ENCODE measurements at places on chromosomes 5 and 9.

DNA sequence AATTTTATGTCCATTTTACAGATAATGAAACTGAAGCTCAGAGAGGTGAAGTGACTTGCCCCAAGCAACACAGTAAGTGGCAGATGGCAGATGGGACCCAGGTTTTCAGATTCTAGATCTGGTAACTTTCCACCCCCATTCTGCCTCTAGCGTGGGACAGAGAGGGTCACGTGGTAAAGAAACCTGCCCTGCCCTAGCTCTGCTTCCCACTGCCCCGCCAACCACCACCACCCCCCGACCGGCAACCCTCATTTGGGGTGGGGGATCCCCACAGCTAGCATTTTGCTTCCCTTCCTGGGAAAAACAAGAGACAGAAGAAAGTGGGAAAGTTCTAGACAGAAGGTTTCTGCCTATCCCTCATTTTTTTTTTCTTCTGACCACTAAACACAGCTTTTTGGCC lies 172.5 kb downstream of the ACTL7B start:
- no peak for DNase-seq

- DNase-seq = no peak
Measured at GRCh38 chr9:29556317-29556716, 1983.0 kb upstream of the C9orf72 start.

GRCh38 chr5:99544356-99544755 lies 615.5 kb upstream of the CHD1 start:
- no peak for DNase-seq

DNA sequence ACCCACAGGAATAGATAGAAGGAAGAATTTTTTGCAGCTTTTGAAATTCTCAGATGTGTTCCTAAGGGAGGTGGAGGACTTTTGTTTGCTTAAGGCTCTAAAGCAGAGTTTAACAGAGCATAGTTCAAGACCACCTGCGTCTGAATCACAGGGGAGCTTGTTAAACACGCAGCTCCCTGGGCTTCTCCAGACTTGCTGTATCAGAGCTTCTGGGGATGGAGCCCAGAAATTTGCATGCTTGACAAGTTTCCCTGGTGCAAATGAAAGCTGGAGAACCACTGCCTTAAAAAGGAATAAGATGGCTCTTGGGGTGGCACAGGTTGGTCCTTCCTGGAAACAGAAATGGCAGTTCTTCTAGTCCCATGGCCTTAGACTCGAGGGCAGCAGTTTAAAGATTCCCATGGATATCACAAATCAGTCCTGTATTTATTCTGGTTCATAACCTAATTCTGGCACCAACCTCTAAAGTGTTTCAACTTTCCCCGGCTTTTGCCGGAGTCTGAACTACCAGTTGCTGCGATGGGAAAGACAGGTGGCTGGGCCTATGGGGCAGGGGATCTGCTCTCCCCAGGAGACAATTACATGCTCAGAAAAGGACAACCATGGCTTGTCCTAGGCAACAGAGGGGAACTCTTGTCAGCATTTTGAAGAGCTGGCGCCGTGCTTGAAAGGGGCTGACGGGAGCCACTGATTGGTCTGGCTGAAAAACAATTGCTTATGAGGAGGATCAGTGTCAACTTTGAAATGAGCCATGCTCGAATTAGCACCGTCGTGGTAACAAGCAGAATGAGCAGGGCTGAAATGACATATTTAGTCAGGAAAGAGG lies 599.6 kb downstream of the CCDC171 start:
- DNase-seq = no peak

GRCh38 chr9:23914431-23915003 lies 88.5 kb upstream of the ELAVL2 start:
- DNase-seq = no peak

- DNase-seq = no peak
Measured at GRCh38 chr5:119655061-119655460, 25.7 kb downstream of the FAM170A start.

- no peak for DNase-seq
Measured at GRCh38 chr5:132010989-132011621, 353 bp downstream of the ACSL6 start.

DNA sequence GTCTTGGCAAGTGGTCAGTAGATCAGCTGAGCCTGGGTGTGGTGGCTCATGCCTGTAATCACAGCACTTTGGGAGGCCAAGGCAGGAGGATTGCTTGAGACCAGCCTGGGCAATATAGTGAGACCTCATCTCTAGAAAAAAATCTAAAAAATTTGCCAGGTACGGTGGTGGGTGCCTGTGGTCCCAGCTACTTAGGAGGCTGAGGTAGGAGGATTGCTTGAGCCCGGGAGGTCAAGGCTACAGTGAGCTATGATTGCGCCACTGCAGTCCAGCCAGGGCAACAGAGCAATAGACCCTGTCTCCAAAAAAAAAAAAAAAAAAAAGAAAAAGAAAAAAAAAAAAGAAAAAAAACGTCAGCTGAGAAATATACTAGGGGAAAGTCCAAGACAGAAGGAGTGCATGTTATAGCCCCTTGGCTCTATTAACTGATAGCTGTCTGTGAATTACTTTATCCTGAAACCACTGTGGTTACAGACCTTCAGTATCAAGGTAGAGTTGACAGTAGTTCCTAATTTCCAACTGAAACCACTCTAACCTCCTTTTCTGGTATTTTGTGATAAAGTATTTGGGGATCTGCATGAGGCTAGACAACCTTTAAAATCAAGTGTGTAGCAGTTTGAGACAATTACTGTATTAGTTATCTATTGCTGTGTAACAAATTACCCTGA lies 2.3 kb upstream of the INIP start:
- no peak for DNase-seq

GRCh38 chr9:125585503-125586171 lies 121.4 kb downstream of the MAPKAP1 start:
- DNase-seq = no peak

- DNase-seq = no peak
Measured at GRCh38 chr9:17330097-17330496, 195.3 kb downstream of the CNTLN start.

- DNase-seq = no peak
Measured at GRCh38 chr5:65805089-65805488, 83.1 kb downstream of the NLN start.

DNA sequence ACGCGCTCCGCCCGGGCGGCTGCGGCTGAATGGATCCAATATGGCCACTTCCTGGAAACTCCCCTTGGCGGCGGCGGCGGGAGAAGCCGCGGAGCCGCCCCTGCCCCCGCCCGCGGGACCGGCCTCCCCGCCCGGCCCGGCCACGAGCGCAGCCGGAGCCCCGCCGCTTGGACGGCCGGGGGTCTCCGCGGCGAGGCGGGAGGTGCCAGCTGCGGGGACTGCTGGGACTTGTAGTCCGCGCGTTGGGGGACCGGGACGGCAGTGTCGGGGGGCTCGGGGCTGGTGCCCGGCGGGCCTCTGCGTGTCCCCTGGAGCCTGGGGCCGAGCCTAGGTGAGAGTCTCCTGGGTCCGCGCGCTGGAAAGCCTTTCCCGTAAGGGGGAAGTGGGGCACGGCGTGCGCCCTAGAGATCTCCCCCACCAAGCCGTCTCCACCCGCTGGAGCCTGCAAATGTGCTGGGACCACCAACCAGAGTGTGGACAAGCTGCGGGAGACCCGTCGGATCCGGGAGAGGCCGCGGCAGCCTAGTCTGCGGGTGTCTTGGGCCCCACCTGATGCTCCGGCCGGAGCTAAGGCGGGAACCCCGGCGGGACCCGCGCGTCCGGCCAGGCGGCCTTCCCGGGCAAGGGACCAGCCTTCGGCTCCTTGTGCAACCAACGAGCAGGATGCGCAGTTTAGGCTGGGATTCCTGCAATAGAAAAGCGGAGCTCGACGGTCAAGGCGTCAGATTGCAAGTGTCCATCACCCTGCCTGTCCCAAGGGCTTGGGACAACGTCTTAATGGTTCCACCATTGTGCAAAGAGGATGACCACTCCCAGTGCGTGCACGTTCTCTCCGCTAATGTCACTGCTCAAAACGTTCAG lies at the start of gene SEPTIN8:
Gene SEPTIN8 (minus strand): TSS at position 31 of the 861 bp plus-strand sequence. CDS start 102 bp downstream, outside the sequence.
- peak; percentile 61 for DNase-seq

GRCh38 chr5:321230-321725 lies at the start of gene AHRR:
Gene AHRR, plus strand, starts transcription at chr5:321714. Its CDS starts 22,189 bp downstream, at chr5:343903.
- DNase-seq = peak; percentile 83

DNA sequence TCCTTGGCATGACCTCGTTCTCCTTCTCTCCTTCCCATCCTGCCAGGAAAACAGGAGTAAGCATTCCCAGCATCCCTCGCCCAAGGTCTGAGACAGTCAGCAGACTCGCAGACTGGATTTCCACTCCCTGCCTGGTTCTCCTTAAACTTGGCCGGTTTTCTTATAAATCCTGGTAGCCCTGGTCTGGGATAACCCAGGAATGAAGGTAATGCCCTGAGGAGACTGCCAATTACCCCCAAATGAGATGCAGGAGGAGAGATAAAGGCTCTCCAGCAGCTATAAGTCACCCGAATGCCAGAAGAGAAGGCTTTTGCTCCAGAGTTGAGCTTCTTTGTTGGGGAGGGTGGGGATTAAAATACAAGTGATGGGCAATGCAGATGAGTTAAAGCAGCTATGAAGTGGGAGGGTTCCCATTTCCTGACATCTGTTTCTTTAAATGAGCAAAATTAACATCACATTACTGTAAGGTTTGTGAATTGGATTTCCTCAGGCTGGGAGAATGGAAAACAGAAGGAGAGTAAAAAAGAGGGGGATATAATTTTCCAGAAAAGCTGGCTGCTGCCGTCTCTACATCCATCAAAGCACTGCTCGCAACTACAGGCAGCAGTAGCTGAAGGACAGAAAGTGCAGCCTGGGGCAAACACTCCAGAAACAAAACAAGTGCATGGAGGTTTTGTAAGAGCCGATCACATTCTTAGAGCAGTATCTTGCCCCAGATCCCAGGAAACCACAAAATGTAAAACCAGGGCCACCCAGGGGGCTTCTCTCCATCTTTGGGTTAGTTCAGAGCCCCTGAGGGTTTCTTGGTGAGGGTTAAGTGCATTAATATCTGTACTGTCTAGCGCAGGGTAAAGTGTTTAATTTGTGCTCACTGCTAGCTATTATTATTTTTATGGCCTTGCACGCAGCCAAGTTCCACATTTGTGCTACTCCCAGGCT lies 177.6 kb upstream of the PANK3 start:
- no peak for DNase-seq

DNA sequence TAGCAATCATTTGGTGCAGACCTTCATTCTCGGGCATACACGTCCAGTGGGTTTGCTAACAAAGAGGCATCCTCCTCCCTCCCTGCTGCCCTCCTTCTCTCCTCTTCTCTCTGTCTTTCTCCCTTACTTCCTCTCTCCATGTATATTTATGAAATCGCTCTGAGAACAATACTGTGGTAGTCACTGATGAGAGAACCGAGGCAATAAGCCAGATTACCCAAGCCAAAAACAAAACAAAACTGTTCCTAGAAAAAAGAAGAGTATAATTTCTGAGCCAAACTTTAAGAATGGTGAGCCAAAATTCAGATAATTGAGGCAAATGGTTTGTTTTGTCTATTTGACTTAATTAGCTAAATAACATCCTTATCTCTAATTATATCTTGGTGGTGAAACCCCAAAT lies 15.8 kb upstream of the HMHB1 start:
- DNase-seq = no peak

- DNase-seq = peak; percentile 89
Measured at GRCh38 chr5:176573564-176574296, 24.6 kb downstream of the CDHR2 start.

DNA sequence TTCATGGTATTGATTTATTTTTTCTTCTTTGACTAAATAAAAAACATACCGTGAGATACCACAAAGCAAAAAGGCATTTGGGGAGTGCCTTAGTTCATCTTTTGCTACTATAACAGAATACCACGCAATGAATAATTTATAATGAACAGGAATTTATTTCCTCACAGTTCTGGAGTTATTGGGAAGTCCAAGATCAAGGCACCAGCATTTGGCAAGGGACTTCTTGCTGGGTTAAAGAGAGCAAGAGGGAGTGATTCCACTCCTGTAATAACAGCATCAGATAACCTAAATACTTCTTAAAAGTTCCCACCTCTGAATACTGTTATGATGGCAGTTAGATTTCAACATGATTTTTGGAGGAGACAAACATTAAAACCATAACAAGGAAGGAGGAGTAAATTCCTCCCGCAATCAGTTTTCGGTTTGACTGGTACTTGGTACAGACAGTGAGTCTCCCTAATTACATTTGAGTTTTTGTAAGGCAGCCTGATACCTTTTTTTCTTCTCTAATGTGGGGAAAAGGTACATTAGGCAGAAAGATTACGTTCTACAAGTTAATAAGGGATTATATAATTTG lies 8.8 kb upstream of the OMD start:
- DNase-seq = no peak

- DNase-seq = no peak
Measured at GRCh38 chr9:121636341-121636865, 15.0 kb upstream of the DAB2IP start.

DNA sequence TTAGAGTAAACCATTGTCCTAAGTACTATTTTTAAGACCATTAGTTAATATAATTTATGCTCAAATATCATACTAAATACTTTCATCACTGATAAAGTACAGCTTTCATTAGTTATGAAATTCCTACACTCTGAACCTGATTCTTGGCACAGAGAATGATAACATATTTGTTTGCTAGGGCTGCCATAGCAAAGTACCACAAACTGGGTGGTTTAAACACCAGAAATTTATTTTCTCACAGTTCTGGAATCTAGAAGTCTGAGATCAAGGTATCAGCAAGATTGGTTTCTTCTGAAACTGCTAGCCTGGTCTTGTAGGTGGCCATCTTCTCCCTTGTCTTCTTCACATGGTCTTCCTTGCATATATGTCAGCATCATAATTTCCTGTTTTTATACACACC lies 608.4 kb downstream of the TLE1 start:
- DNase-seq = no peak

DNA sequence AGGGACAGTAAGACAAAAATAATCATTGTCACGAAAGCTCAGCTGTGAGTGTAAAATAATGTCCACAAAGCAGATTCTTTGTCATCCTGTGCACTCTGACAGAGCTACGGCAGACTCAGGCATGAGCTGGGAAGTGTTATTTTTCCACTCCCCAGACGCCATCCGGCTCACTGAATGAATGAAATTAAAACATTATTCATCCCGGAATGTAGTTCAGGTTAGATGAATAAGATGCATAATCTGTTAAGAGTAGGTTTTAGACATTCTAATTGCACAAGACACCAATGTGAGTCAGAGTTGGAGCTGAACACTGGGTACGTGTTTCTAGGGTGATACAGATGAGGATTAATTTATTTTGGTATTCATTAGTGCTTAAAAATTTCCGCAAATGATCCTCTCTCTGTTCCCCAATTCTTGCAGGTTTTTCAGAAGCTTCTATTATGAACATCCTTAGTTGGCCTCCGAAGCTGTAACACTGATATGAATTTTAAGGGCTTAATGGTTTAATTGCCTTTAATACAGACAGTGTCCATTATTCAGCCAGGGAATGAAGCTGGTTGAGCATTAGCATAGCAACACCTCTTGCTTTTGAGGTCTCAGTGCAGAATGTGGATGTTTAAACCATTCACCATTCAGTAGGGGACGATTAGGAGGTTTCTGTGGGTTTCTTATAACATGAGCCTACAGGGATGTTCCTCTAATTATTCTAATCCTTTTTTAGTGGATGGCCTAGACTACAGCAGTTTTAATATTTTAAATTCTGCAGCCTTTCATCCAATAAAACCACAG lies 65.6 kb upstream of the FRRS1L start:
- no peak for DNase-seq

DNA sequence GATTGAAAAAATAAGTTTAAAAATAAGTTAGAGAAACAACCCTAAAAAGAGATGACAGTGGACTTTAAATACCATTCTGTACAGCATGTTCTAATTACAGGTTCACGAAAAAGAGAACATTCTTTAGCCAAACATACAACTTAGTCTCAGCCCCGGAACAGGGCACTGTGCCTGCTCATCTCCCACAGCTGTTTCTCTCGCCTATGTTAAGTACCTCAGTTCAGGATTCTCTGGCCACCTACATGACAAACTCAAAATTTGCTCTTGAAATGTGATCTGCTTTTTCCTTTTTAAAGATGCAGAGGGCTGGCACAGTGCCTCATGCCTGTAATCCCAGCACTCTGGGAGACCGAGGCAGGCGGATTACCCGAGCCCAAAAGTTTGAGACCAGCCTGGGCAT lies 52.3 kb downstream of the MYO10 start:
- no peak for DNase-seq
